ENCODE measurements at places on chromosomes 2 and 18. TPM values are rescaled to one million over a fixed set of nuclear protein-coding genes. Genes with fewer than 3 reads are reported as not detected.

DNA sequence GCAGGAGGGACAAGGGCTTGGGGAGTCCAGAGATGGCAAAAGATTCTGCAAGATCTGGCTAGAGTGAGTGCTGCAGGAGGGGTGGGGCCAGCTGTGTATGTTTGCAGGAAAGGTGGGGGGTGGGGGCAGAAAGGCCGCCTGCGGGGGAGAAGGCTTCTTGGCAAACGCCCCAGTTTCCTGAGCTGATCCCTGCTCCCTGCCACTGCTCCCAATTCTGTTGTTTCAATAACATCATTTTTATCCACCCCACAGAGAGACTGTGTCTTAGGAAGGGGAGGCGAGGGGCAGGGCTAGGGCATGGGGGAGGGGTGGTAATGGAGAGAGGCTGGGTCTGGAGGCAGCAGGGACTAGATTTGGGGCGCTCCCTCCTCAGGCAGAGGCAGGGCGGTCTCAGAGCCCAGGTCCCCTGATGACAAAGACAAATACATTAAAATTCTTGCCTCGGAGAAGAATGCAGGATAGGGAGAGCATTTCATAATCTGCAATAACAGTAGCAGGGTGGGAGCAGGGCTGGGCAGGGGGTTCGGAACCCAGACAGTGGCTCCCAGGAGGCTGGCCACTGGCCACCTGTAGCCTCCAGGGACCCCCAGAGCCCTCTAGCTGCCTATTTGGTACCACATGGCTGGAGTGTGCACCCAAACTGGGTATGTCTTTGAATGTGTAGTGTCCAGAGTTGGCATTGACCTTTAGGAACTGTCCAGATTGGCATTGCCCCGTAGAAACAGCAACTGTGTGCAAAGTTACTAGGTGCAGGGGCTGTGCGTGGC is 2.1 kb upstream of the WNT6 start:
- no peak for DNase-seq

The KANSL3 gene
- 26.7 TPM for total RNA-seq

GRCh38 chr2:129606496-129607270 is 372.8 kb upstream of the RAB6C start:
- no peak for DNase-seq

The NRP2 gene
- 76.7 TPM for total RNA-seq

GRCh38 chr2:100865816-100866460 is 46.0 kb downstream of the NPAS2 start:
- DNase-seq = no peak

GRCh38 chr18:24262087-24262486 is 123.2 kb downstream of the CABYR start:
- DNase-seq = peak; percentile 9

DNA sequence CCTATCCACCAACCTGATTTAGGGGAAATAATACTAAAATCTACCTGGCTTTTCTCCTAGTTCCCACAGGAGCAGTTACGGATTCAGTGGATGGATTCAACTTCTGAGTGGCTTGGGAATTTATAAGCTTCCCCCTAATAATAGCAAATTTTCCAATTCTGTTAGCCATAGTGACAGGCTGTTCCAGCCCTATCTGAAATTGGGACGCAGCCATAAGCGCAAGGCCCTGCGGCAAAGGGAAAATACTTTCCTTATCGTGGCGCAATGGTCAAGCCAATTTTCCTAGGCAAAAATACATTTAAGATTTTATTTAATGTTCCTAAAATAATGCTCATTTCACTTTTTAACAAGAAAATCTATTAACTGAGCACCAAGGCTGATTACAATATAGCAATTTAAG is 49.7 kb downstream of the CDH2 start:
- DNase-seq = no peak

The ZNF532 gene
- 128 TPM for total RNA-seq

GRCh38 chr2:85457877-85458316 is 39.4 kb downstream of the SH2D6 start:
- DNase-seq = peak; percentile 55

The LRRC30 gene
- not detected for total RNA-seq

GRCh38 chr2:29628108-29628745 is 293.2 kb downstream of the ALK start:
- DNase-seq = peak; percentile 34

GRCh38 chr2:104768694-104769093 is 85.2 kb upstream of the POU3F3 start:
- DNase-seq = peak; percentile 93

The MZT2A gene
- total RNA-seq = 97.1 TPM

DNA sequence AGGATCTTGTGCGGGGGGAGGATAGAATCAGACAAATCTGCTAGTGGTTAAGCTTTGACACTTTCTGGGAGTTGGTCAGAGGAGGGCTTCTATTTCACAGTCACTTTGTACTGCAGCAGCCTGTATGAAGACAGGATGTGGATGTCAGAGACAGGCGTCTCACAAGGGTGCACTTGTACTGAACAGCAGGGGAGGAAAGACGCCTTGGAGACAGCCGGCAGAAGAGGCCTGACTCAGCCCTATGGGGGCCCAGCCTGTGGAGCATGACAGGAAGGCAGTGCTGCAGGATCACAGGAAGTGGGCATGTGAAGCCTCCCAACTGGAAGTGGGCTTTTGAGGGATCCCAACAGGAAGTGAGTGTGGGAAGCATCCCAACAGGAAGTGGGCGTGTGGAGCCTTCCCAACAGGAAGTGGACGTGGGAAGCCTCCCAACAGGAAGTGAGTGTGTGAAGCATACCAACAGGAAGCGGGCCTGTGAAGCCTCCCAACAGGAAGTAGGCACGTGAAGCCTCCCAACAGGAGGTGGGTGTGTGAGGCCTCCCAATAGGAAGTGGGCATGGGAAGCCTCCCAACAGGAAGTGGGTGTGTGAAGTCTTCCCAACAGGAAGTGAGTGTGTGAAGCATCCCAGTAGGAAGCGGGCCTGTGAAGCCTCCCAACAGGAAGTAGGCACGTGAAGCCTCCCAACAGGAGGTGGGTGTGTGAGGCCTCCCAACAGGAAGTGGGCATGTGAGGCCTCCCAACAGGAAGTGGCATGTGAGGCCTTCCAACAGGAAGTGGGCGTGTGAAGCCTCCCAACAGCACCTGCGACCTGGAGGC is 212.3 kb downstream of the SNTG2 start:
- no peak for DNase-seq

GRCh38 chr2:75606761-75607399 is 39.7 kb upstream of the MRPL19 start:
- peak; percentile 98 for DNase-seq

- DNase-seq = peak; percentile 80
Observed at GRCh38 chr2:172836347-172836821, 100.7 kb downstream of the RAPGEF4 start.

DNA sequence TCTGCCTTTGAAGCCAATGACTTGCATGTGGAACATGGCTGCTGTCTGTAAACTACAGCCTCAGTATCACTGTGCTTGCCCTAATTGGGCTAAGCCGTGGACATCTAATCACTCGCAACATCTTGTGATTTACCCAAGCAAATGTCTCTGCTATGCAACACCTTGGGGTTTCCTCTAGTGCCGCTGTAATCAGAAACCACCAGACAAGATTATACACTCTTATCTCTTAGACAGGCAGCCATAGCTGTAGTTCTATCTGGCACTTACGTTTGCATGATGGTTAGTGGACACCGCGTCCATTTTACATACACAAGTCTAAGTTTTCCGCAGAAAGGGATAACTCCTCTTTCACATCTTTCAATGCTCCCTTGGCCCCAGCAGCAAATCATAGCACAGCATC is 204.3 kb upstream of the CCDC68 start:
- no peak for DNase-seq

The PMAIP1 gene
- 98.1 TPM for total RNA-seq

- DNase-seq = no peak
Observed at GRCh38 chr18:66105016-66105415, 354.2 kb downstream of the CDH7 start.

GRCh38 chr2:177616066-177616465 is 223.5 kb downstream of the AGPS start:
- no peak for DNase-seq

The CRYGC gene
- total RNA-seq = not detected

- DNase-seq = no peak
Observed at GRCh38 chr2:215863687-215864086, 149.7 kb downstream of the MREG start.
